Stimulated activated CD4-positive, alpha-beta T cell treated with anti-CD3 and anti-CD28 coated beads, Interleukin-1b, Interleukin-23, amount 100 ng/mL, for 1 hour (primary cell): ENCODE measurements at places on chromosomes 4 and X.

- no peak for DNase-seq
Observed at GRCh38 chr4:111775556-111776297, 369.5 kb upstream of the FAM241A start.

DNA sequence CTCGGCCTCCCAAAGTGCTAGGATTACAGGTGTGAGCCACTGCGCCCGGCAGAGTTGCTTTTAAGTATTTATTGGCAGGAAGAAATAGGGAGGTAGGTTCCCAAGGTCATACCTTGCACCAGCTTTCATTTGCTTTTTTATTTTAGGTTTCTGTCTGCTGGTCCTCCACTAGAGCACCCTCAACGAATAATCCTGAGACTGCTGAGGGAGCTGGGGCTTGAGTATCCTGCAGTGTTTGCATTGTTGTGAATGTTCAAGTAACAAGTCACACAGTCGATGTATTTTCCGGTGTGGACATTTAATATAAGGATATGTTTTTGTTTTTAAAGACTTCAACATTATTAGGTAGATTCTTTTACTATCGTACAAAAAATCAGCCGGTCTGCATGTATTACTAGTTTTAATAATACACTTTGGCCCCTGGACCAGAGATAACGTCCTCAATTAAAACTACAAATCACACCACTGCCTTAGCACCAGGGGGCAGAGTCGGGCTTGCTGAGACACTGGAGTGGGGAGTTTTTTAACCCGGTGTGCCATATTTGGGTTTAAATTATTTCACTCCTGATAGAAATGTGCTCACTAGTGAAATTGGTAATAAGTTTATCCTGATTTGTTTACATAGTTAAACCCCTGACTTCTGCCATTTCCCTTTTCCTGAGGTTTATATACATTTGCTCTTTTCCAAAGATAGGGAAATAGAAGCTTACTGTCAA is 11.6 kb downstream of the SMIM20 start:
- no peak for DNase-seq

GRCh38 chr4:184641022-184641421 is 8.2 kb downstream of the CASP3 start:
- DNase-seq: no peak

DNA sequence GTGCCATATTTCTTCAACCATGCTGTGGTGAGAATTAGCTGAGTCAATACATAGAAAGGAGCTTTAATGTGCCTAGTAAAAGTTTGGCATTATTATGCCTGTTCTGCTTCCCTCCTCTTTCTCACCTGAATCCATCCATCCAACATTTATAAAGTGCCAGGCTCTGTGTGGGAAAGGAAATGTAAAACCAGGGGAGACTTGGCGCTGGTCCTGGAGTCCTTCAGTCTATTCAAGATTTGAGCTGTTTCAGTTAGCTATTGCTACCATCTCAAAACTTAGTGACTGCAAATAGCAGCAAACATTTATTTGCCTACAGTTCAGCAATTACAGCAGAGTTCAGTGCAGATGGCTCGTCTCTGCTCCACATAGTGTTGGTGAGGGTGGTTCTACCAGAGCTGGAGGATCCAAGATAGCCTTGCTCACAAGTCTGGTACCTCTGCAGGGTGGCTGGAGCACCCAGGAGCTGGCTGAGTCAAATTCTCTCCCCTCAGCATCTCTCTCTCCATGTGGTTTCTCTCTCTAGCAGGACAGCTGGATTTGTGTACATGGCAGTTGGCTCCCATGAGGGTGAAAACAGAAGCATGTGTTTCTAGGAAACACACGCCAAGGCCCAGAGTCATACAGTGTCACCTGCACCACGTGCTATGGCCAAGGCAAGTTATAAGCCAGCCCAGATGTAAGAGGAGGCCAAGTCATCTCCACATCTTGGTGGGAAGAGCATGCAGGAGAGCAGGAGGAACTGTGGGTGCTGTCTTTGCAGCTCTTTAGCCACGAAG is 77.3 kb downstream of the FHDC1 start:
- DNase-seq: no peak

DNA sequence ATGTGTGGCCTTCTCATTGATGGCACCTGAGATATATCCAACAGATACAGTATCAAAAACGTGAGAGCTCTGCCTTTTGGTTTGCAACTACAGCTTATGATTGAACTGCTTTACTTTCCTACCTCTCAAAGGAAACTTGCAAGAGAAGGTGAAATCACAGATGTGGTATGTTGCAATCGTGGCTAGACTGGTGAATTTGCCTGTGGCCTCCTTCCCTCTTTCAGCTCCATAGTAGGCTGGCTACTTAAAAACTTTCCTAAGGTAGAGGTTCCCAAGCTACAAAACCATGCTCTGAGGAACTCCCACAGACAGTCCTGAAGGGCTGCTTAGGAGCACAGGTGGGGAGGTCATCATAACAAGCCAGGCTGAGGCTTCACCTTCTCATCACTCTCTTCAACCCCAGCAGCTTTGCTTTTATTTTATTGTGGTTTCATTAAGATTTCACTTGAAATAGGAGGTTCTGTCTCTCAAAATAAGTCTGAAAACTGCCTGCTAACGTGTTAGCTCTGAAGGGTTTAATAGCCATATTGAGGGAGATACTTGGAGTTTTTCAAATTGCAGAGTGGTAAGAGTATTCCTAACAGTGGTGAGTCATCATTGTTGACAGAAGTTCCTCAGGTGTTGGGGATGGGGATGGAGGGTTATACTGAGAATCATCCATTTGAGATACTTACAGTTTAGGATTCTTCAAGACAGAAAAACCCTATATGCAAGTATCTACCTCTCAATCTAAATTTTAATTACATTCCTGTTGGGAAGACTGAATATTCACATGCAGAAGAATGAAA is 93.5 kb upstream of the UCP1 start:
- no peak for DNase-seq

- DNase-seq: peak; percentile 62
Observed at GRCh38 chrX:65034668-65035445, 58.6 kb upstream of the ZC4H2 start.

DNA sequence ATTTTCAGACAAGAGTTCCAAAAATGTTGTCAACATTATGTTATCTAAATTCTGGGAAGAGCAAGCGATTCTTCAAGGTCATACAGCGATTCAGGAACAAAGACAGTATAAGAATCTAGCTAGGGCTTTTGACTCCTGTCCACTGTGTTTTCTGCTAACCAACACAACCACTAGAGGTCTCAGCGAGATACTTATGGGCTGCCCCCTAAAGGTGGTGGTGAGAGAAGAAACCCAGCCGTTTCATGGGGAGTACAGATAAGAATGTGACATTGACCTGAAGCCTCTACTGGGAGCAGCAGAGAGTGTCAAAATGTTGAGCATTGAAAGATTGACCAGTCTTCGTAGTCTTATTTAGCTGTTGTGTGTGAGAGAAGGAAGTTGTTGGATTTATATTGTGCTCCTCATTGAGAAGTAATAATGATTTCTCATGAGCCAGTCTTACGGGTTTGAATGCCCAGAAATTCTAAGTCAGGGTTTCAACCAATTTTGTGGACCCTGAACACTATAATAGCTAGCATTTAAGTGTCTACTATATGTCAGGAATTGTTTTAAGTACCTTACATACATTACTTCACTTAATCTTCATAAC is 168.3 kb downstream of the SPRY1 start:
- DNase-seq: no peak

- DNase-seq: no peak
Observed at GRCh38 chrX:118038614-118039365, 77.8 kb downstream of the KLHL13 start.

- DNase-seq: no peak
Observed at GRCh38 chr4:12787261-12787660, 696.9 kb downstream of the RAB28 start.

DNA sequence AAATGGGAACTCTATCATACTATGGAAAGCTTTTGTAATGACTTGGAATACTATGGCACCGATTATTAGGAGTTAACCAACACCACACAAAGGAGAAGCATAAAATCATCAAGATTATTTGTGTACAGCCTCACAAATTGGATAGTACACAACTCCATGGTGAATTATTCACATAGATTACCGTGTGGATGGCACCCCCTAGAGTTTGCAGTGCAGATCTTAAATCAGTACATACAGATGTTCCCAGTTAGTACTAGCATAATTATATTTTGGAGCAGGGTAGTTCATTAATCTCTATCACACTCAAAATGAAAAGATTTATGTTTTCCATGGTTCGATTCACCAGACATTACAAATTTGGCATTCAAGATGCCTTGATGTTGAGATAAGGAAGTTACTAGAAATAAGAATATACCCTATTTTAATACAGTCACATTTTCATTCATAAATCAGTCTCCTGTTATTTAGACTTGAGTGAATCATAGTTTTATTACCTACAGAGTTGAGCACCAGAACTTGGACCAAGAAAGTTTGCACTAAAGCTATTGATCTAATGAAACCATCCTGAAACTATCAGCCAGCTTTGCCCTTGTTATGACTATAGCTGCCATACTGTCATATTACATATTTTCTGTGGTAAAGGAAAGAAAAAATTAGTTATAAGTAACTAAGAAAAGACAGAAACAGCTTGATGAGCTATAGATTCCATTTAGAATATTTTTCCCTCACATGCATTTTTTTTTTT is 531.8 kb downstream of the GLUD2 start:
- DNase-seq: no peak

DNA sequence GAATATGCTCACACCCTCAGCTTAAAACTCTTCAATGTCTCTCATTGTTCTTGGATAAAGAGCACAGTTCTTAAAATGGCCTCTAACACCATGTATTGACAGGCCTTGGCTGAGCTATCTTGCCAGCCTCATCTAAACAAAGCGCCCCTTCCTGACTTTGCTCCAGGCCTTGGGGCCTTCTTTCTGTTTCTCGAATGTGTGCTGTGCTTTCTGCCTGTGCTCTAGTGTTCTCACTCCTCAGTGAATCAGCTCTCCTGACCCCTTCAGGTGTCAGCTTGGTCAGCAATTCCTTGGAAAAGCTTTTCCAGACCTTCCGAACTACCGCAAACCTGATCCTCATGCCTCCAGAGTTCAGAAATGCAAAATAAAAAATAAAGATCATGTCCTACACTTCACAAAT is 346.3 kb upstream of the FSTL5 start:
- DNase-seq: no peak

GRCh38 chr4:175971388-175972179 is 94.1 kb upstream of the WDR17 start:
- no peak for DNase-seq

DNA sequence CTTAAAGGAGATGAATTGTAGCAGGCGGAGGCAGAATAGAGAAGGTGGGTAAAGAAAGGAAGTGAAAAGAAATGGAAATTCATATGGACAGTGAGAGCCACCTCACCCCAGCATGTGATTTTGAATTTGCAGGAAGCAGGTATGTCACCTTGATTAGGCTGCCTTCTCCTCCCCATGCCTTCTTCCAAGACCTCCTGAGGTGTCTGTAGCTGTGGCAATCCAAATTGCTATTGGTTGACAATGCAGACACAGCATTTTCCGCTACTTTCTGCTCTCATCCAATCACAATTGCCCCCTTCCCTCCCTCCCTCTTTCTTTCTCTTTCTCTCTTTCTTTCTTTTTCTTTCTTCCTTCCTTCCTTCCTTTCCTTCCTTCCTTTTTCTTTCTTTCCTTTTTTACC is 38.5 kb downstream of the RAB33B start:
- DNase-seq: no peak

- DNase-seq: no peak
Observed at GRCh38 chrX:33210156-33210555, 1.2 kb downstream of the DMD start.

DNA sequence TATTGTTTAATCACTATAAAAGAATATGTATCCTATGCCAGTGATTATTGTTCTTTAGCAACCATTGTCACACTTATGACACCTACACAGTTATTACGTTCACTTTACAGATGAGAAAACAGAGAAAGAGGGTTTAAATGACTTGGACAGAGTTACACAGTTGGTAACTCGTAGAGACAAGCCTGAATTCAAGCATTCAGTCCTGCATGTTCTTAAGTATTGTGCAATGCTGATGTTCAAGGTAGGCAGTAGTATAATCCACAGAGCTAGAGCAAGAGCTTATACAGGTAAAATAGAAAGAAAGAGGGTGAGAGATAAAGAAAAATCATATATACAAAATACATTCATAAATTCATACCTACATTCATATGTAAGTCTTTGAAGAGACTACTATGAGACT is 249.8 kb upstream of the ANXA10 start:
- DNase-seq: no peak
